Fibroblast of the aortic adventitia (primary cell): ENCODE measurements at places on chromosomes 2 and 18. TPM values are rescaled to one million over a fixed set of nuclear protein-coding genes. Genes with fewer than 3 reads are reported as not detected.

- no peak for DNase-seq
Measured at GRCh38 chr2:128642821-128643220, 324.2 kb upstream of the HS6ST1 start.

- peak; percentile 75 for DNase-seq
Measured at GRCh38 chr2:45184606-45185005, 175.4 kb upstream of the SIX2 start.

DNA sequence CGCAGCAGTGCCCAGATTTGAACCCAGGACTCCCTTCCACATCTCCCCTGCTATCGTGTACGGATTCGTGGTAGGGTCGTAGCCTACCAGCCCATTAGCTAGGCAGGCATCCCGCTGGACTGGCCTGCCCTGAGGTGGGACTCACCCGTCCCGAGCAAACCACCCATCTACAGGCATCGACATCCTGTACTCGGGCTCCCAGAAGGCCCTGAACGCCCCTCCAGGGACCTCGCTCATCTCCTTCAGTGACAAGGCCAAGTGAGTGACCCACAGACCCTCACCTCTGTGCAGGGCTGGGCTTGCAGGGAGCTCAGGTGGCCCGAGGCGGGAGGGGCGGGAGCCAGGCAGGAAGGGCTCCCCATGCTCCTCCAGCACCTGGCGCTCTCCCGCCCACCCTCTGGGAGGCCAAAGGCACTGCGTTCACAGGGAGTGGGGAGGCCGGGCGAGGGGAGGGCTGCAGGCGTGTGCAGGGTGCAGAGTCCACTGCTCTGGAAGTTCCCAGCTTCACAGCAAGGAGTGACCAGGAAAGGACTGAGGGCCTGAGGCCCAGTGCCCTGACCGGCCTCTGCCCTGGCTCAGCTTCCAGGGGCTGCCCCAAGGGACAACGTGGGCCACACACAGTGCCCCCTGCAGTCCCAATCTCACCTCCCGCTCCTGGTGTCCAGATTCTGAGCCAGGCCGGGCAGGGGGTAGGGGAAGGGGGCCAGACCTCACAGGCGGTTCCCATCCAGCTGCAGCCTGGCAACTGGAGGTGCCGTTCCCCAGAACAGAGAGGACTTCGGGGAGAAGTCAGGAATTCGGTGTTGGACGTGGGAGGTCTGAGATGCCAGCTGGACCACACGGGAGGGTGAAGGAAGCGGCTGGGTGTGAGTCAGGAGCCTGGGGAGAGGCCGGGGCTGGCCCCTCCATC is 5.4 kb downstream of the AGXT start:
- DNase-seq, result no peak

DNA sequence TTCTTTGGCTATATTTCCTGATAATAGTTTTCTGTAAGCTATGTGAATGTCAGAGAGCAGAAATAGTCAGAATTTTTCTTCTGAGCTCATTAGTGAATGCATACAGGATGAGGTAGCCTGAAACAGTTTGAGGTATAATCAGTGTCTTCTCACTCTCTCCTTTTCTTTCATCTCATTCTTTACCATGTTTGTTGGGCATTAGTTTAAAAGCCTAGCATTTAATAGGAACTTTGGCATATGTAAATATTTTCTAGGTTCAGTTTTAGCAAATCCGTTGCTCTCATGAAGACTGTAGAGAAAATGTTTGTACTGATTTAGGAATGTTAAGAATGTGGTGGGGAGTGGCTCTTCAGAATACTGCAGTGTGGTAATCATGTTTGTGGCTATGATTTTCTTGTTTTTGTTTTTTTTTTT is 119.4 kb downstream of the PARD3B start:
- DNase-seq, result peak; percentile 67

GRCh38 chr18:5571666-5572065 is 27.9 kb upstream of the EPB41L3 start:
- peak; percentile 57 for DNase-seq

The DQX1 gene
- 0.27 TPM in 1 of 2 replicates, not detected in the other for total RNA-seq

- no peak for DNase-seq
Measured at GRCh38 chr18:13278062-13278630, 59.6 kb downstream of the LDLRAD4 start.

DNA sequence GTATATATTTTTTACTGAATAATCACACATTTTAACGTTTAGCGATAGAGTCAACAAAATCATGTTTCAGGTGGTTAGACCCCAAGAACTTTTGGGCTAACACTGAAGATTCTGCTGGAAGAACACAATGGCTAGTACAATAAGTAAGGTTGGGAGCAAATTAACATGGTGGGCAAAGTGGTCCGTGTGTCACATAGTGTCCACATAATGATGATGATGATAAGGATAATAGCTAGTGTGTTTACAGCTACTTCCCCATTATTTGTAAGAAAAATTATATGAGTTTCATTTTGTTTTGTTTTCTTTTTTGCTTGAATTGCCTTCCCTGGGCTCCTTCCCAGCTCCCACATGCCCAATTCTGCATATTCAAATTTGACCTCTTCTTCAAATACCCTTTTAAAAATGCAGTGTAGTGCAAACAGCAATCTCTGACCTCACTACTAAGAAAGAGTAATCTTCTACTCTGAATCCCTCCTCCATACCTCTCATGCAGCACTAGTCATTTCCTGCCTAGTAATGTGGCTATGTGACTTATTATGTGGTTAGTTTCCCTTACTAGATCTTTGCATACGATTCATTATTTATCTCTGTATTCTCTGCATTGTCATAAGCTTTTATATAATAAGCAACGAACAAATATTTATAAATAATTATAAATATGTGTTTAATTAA is 16.9 kb upstream of the VPS54 start:
- DNase-seq, result peak; percentile 69

DNA sequence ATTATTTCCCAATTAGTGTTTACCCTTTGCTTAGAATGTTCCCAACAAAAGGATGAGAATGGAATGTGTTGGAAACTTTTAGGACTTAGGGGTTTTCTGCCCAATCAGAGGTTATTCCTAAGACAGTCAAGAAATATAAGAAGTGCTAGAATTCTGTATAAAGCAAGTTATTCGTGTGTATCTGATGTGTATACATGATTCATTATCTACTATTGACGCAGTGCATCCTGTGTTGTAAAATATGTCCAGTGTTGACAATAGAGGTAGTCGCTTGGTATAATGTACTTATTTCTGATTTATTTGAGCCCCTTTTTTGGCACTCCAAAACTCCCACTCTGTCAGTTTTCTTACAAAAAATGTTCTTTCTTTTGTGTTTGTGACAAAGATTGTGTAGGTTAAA is 881 bp downstream of the PIKFYVE start:
- DNase-seq, result peak; percentile 13

The COL4A4 gene
- 1.1 and 2.6 TPM in 2 replicates for total RNA-seq

- DNase-seq, result no peak
Measured at GRCh38 chr18:79572848-79573451, 106.7 kb upstream of the CTDP1 start.

The STON1 gene
- total RNA-seq, result 24.6 and 79.9 TPM in 2 replicates

The ARHGEF33 gene
- total RNA-seq, result 0.25 and 0.54 TPM in 2 replicates

- DNase-seq, result no peak
Measured at GRCh38 chr2:220134756-220135534, 507.5 kb downstream of the SLC4A3 start.

DNA sequence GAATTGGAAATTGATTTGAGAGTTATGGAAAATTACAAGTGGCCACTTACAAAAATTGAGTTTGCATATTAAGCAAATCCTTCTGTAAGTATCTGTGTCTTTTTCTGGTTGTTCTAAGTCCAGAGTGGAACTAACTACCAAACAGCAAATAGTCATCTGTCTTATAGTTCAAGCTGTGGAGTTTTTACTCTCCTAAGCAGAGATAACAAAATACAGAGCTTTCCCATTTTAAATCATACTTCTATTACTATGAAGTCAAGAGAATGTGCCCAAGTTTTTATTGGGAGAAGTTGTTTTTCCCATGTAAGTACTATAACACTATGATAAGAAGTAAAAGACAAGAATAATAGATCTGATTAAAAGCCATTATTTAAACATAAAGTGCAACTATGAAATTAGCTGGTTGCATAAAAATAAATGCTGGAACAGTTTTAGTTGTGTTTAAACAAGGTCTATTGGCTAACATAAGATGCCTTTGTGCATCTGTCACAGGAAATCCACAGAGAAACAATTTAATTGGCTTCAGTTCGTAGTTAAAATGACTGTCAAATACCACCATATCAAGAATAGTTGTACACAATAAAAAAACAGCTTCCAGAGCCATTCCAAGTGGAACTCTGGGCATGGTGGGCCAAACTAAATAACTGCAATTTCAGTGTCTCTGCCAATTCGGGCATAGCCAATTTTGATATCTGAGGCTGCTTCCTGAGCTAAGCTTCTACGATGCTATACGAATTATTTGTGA is 1467.4 kb upstream of the NXPH2 start:
- peak; percentile 70 for DNase-seq

GRCh38 chr2:12923907-12924610 is 207.3 kb downstream of the TRIB2 start:
- DNase-seq, result peak; percentile 86

- DNase-seq, result peak; percentile 37
Measured at GRCh38 chr2:188610827-188611226, 319.2 kb downstream of the GULP1 start.

- no peak for DNase-seq
Measured at GRCh38 chr2:10245021-10245420, 57.7 kb upstream of the HPCAL1 start.

GRCh38 chr18:35415511-35416073 is 38.5 kb upstream of the ZNF396 start:
- DNase-seq, result peak; percentile 26

DNA sequence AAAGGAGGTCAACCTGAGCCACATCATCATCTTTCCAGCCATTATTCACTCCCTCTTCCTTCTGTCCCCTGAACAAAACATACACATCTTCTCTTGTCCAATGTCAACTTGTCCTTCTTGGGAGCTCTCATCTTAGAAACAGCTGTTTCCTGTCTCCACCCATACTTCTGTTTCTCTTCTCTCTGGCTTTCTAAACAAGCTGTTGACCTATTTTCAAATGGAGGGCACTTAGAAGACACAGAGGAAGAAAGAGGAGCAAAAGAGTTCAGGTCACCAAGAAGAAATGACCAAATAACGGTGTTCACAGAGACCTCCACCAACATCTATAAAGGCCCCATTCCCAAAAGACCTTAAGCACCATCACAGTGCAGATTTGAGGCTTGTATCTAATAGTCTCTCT is 355.9 kb upstream of the HNRNPA3 start:
- no peak for DNase-seq

GRCh38 chr18:10474309-10474708 is 19.9 kb downstream of the APCDD1 start:
- DNase-seq, result no peak

DNA sequence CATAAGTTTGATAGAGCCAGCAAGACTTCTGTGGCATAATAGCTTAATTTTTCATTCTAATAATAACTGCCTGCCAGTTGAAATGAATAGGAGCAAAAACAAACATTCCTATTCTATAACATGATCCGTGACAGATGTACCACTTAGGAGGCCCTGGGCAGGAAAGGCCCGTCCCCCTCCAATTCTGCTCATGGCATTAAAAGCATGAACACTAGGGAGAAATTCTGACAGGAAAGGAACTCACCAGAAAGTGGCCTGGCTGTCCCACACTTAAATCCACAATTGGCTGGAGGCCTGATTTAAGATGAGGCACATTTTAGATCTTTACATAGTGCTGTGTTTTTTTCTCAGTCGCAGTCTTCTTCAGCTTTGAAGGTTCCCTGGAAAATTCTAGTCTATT is 261.9 kb upstream of the ETAA1 start:
- DNase-seq, result no peak

The CCT7 gene
- total RNA-seq, result 195 and 196 TPM in 2 replicates

The FZD7 gene
- 35.8 and 40.4 TPM in 2 replicates for total RNA-seq

DNA sequence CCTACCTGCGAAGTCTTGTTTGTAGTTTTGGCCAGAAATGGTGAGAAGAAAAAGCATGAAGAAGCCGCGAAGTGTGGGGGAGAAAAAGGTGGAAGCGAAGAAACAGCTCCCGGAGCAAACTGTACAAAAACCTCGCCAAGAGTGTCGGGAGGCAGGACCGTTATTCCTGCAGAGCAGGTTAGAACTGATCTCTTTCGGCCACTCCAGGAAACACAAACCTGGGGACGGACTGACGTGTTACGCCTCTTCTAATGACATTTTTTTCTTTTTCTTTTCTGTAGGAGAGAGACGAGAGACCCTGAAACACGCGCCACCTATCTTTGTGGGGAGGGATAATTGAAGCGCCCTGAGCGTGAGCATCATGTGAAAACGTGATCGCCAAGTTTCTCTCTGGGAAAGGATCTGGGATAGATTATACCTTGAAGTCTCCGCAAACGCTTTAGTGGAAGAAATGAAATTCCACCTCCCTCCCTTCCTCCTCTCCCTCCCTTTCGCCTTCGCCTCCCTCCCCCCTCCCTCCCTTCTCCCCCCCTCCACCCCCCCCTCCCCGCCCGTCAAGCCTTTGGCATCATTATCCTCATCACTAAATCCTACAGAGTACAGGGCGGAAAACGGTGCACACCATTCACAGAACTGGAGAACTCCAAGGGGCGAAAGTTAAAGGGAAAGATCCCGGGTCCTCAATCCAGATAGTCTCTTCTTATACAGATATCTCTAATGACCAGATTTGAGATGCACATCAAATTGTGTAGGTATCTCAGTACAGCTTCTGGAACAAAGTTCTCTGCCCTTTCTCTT is at the start of gene ZEB2:
Gene ZEB2 (minus strand): TSS at position 186 of the 798 bp plus-strand sequence. CDS start 2,769 bp downstream, outside the sequence.
- DNase-seq, result peak; percentile 95

The PXDN gene
- 55.5 and 137 TPM in 2 replicates for total RNA-seq

GRCh38 chr2:206693399-206694137 is 24.6 kb downstream of the DYTN start:
- peak; percentile 83 for DNase-seq

The TBR1 gene
- total RNA-seq, result not detected in 2 replicates

- DNase-seq, result no peak
Measured at GRCh38 chr2:191391171-191391570, 146.0 kb downstream of the MYO1B start.
